ENCODE measurements at places on chromosomes 1 and 21.

- no peak for DNase-seq
Observed at GRCh38 chr1:100703716-100704115, 15.8 kb upstream of the VCAM1 start.

DNA sequence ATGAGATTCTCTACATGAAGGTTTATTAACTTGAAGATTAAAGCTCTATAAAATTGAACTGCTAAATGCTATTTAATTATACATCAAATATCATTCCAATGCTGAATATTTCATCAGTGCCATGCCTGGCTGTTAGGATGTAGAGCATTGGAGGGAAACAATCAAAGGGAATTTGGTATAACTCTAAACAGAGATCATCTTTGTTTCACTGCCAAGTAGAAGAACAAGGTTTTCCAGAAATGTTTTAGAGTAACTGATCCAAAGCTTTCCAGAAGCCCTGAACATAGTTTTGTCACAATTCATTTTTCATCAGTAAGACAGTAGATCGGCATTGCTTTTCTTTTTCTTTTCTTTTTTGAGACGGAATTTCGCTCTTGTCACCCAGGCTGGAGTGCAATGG lies 5.9 kb upstream of the DSTYK start:
- no peak for DNase-seq

DNA sequence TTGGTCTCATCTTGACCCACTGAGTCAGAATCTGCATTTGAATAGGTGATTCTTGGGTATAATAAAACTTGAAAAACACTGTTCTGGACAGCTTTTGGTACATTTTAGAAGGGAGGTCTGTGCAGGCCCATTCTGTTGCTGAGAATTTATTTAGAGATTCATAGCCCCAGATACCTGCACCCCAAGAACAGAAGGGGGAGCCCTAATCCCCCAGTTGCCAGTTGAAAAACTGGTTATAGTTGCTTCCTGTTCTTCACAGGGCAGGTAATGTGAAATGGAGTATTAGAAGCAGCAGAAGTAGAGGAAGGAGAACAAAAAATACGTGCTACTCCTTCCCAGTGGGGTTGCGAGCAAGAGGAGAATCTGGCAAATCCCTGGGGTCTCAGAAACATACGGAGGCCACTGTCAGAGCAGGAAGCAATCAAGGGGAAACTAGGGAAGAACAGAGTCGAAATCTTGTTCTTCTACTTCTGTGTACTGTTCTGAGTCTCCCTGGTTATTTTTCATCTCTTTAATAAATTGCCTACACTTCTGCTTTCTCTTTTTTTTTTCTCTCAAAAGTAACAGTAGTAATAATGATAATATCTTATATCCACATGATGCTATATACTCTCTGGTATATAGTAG lies 4.6 kb upstream of the CLCA2 start:
- DNase-seq, result no peak

DNA sequence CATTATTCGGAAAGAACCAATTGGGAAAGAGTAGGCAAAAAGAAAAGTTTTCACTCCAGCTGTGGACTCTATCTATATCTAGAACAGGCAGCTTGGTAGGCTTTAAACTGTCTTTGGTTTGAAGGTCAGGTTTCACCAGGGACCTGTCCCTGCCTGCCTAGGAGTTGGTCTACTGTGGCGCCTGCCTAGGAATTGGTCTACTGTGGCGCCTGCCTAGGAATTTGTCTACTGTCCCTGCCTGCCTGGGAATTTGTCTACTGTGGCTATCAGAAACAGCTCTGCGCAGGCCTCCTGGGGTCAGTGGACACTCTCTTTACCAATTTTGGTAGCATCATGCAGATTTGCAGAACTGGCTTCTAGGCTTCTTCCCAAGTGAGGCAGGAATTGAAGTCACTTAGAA lies 13.8 kb downstream of the USP25 start:
- no peak for DNase-seq

- no peak for DNase-seq
Observed at GRCh38 chr21:42146821-42147220, 72.1 kb upstream of the ABCG1 start.

DNA sequence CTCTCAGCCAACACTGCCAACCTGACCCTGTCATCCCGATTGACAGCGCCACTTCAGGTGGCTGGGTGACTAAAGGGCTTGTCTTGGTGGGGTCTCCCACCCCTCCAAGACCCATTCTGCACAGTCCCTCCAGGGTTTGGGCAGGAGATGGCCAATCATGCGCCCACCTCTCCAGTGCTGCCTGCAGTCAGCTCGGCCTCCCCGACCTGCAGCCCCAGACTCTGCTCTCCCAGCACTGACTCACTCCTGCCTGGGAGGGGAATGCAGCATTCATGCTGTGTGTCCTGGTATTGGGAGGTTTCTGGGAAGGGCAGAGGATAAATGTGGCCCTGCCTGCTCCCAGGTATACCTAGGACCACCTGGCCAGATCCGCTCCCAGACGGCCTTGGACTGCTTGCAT lies 9.7 kb downstream of the TMEM81 start:
- no peak for DNase-seq

GRCh38 chr1:70085521-70085920 lies 119.9 kb downstream of the LRRC40 start:
- no peak for DNase-seq

GRCh38 chr1:233569636-233570035 lies 44.3 kb upstream of the KCNK1 start:
- DNase-seq, result no peak

DNA sequence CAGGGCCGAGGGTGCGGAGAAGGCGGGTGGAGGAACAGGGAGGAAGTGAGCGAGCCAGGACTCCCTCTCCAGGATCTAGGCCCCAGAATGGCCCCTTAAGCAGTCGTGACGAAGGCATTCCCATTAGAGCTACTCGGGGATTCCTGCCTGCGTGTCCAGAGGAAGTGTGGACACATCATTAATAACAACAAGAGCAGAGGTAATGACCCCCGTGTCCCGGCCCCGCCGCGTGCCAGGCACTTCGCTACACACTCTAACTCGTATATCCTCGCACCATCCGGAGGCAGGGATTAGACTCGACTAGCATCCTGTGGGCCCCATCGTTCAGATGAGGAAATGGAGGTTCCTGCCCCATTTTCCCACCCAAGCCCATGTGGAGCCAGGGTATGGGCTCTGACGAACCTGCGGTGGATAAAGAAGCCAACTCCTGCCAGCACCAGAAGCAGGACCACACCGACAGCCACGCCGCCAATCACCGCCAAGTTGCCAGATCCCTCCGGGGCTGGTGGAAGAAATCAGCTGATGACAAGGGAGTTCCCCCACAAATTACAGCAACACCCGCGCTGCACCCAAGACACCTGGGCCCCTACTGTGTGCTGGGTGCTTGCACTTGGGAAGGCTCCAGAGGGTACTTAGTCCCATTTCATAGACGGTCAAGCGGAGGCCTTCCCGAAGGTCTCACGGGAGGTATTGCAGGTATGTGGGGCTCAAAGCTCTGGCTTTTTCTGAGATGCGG lies 21.6 kb downstream of the EPHA2 start:
- no peak for DNase-seq

- DNase-seq, result no peak
Observed at GRCh38 chr1:188826800-188827199, 1650.9 kb downstream of the BRINP3 start.

DNA sequence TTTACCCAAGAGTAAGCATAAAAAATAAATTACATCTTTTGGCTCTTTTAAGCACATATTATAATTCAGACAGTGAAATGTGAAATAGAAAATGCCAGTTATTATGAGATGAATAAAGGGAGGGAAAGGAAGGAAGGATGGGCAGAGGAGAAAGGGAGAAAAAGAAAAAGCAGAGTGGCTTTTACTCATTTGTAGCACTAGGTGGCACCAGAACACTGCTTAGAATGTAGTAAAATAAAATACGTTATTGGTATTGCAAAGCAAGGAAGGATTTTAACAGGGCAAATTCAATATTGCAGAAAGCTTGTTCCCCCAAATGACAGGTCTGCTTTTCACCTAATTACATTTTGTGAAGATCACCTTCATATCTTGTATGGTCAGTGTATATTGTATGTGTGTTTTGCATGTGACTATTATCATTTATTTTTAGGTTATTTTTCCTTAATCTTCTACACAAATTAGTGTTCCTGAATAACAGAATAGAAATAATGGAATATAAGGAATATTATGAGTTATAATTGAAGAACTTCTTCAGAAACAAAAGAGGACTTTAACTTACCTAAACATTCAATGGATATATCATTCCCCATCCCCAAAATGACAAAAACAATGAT lies 9.1 kb upstream of the PCNX2 start:
- DNase-seq, result no peak

GRCh38 chr1:100353071-100353801 lies 930 bp downstream of the CDC14A start:
- no peak for DNase-seq

DNA sequence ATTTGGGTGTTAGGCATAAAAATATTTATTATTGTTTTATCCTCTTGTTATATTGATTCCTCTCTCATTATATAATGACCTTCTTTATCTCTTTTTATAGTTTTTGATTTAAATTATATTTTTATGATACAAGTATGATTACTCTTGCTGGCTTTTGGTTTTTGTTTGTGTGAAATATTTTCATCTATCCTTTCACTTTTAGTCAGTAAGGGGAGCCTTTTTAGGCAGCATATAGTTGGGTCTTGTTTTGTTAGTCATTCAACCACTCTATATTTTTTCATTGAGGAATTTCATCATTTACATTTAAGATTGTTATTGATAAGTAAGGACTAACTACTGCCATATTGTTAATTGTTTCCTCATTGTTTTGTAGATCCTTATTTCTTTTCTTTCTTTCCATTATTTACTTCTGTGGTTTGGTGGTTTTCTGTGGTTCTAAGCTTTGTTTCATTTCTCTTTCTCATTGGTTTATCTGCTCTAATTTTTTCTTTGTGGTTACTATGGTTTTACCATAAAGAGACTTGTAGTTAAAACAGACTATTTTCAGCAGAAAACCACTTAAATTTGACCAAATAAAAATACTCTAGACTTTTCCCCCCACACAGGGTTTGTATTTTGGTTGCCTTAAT lies 593.1 kb downstream of the NUF2 start:
- DNase-seq, result no peak

- no peak for DNase-seq
Observed at GRCh38 chr1:53315046-53315445, 12.8 kb downstream of the LRP8 start.

- DNase-seq, result no peak
Observed at GRCh38 chr1:243718893-243719292, 131.2 kb downstream of the AKT3 start.

- no peak for DNase-seq
Observed at GRCh38 chr1:175033953-175034352, 10.7 kb upstream of the MRPS14 start.

DNA sequence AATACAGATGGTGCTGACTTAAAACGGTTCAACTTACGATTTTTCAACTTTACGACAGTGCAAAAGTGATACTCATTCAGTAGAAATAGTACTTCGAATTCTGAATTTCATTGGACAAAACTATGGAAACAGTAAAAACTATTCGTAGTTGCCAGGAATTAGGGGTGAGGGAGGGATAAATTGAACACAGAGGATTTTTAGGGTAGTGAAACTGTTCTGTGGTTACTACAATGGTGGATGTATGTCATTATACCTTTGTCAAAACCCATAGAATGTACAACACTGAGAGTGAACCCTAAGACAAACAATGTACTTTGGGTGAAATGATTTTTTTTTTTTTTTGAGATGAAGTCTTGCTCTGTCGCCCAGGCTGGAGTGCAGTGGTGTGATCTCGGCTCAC lies 7.5 kb downstream of the DDR2 start:
- DNase-seq, result no peak

Data from substantia nigra (tissue), 51 donors.